ENCODE measurements at places on chromosomes 5 and 9.

- DNase-seq = no peak
Observed at GRCh38 chr5:97181856-97182545, 1.0 kb downstream of the RIOK2 start.

DNA sequence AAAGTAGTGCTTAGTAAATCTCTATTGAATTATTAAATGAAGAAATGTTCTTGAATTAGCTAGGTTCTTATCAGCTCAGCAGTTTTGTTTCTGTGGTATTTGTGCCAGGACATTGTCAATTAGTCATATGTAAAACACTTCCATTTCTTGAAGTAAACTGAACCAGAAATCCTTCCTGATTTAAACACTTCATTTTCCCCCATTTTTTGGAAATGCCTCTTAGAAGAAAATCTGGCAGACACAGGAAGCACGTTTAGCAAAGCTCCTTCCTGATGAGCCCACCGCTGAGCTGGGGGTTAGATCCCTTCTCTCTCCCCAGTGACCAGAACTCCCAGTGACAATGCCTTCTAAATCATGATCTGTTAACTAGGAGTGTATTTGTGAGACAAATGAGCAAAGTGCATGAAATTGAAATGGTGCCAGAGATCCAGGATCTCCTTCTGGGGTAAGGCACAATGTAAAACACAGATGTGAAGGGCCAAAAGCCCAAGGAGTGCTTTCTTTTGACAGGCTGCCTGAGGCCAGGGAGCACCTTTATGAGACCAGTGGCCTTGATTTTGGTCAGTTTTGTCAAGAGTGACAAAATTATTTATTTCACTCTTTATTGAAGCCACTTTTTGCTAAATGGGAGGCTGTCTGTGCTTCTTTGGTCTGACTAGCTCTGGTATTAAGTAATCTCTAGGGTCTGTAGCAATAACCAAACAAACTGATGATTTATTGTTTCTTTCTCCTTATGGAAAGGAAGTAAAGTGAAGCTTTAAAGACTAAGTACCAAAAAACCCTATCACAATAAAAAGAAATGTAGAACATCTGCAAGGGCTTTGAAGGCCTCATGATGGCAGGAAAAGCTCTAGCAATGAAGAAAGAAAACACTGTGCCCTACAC lies 25.5 kb upstream of the RUSC2 start:
- DNase-seq = no peak

GRCh38 chr5:174327896-174328295 lies 282.4 kb downstream of the NSG2 start:
- no peak for DNase-seq

DNA sequence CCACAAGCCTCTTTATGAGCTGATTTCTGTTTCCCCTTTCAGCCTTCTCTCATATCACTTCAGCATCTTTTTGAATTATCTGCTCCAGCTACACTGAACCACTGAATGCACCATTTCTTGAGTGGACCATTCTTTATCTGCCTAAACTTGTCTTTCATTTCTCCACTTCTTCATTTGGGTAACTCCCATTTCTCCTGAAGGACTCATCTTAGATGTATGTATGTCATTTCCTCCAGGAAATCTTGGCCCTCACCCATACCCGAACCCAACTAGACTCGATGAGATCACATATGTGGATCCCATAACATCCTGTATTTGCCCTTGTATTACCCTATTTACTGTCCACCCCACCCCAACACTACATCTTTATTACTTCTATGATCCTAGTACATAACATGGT lies 249.8 kb downstream of the KIF4B start:
- DNase-seq = no peak

- DNase-seq = no peak
Observed at GRCh38 chr5:18114151-18114757, 480.0 kb downstream of the TAF11L14 start.

DNA sequence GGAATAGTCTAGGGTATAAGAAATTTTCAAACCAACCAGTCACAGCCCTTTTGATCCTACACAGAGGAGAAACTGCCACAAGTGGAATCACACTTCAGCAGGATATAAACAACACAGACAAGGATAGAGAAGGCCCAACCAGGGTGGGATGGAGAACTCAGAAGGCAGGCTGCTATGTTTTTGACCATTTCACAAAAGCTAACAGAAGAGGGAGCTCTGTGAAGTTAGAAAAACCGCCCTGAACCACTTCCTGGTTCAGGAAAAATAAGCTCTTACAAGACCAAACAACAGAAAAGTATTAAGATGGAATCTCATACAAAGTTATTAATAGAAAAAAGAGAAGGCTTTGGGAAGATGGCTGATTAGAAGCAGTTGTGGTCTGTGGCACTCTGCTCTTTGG lies 960 bp upstream of the IFNB1 start:
- no peak for DNase-seq

DNA sequence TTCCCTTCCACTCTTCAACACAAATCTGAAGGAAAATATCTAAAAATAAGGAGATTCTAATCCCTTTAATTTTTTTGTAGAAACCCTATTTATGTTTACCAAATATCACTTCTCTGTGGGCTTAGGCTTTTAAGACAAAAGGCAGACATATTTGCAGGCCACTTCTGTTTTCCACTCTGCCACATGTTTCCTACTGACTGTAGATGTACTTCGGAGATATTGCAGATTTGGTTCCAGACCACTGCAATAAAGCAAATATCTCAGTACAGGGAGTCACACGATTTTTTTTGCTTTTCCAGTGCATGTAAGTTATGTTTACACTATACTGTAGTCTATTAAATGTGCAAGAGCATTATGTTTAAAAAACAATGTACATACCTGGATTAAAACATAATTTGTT lies 219.0 kb downstream of the SREK1 start:
- no peak for DNase-seq

DNA sequence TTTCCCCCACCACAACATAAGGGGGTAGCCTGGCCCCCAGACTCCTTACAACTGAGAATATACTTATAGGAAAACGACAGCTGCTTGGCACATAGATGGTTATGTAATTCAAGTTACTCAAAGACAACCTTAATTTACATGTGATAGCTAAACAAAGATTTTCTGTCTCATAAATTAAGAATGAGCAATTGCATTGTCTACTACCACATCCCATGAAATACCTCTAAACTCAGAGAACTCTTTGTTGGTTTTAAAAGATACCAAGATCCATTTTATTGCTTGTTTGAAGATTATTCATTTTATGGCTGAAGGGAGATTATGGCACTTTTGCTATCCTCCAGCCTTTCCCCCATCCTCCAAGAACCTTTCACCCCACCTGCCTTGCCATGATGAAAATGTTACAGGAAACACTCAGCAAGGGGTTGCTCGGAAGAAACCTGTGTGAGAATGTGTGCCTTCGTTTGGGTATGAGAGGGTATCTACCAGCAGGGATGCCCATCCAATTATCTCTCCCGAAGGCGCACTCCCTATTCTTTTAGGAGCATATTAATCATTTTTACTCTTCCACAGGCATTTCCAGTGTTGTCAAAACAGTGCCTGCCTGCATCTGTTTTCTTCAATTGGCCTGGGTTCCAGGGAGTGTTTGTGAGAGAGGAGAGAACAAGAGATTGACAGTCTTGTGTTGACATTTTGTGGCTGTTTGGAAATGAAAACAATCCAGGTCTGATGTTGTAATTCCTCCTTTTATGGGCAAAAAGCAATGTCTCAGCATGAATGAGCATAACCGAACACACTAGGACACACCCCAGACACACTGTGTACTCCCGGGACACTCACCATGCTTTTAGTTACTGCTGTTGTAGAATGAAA lies 208.0 kb upstream of the ANKRD55 start:
- DNase-seq = no peak

GRCh38 chr5:61450493-61451279 lies 118.6 kb downstream of the ZSWIM6 start:
- no peak for DNase-seq

DNA sequence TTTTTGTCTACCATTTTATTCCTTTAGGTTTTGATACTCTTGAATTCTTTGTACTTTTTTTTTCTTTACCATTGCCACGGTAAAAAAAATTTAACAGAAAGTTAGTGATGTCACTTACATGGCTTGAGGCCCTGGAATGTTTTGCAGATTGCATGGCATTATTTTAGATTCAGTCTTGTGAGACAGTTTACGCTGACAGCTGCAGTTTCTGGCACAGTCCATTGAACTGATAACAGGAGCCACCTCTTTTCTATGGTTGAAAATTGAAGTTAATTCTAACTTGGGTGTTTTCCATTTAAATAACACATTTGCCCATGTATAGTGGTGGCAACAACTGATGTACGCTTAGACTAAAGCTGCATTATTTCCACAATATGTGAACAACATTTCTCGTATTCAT lies 1028.5 kb downstream of the CDH18 start:
- no peak for DNase-seq

GRCh38 chr9:17882688-17883594 lies 304.1 kb downstream of the SH3GL2 start:
- DNase-seq = no peak

GRCh38 chr9:116589392-116590354 lies 97.4 kb upstream of the TRIM32 start:
- DNase-seq = no peak

- no peak for DNase-seq
Observed at GRCh38 chr9:128635266-128636023, 21.2 kb downstream of the DYNC2I2 start.

DNA sequence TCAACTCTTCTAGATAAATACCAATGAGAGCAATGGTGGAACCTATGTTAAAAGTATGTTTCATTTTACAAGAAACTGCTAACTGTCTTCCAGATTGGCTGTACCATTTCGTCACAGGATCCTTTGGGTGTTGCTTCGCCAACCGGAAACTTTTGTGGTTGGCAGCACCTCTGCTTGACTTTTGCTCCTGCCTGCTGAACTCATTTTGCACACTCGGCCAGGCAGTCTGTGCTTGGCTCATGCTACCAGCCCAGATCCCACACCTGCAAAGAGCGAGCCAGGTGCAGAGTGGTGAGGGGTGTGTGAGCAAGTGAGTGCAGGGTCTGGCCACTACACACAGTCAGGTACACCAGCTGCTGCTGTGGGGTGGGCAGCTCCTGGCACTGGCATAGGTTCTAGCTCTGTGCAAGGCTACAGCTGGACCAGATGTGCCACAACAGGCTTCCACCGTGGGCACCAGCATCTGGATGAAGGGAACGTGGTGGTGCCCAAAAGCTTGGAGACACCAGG lies 422.3 kb downstream of the PRR16 start:
- DNase-seq = no peak

DNA sequence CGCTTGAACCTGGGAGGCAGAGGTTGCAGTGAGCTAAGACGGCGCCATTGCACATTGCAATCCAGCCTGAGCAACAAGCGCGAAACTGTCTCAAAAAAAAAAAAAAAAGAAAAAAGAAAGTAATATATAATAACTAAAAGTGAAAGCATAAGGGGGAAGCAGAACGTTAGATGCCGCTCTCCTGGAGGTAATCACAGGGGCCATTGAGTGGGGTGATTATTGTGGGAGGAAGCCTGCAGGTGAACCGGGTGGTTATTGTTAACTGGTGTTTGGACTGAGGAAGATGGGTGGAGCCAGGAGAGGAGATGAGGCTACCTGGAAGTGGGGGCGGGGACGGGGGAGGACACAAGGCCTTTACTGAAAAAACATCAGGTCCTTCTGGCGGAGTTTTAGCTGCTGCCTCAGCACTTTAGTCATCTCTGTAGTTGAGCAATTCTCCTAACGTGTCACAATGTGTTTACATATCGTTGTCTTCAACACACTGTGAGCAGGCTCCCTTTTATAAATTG lies 5.3 kb upstream of the TJP2 start:
- DNase-seq = peak; percentile 48

- DNase-seq = no peak
Observed at GRCh38 chr5:87103616-87104287, 163.9 kb upstream of the RASA1 start.

All from CD4-positive, alpha-beta T cell treated with Interleukin-15 for 4 hours (primary cell).